ENCODE measurements at places on chromosomes 4 and X.

- no peak for DNase-seq
Observed at GRCh38 chr4:5895287-5895686, 2.4 kb upstream of the CRMP1 start.

- no peak for DNase-seq
Observed at GRCh38 chr4:80204433-80205011, 7.2 kb downstream of the PRDM8 start.

DNA sequence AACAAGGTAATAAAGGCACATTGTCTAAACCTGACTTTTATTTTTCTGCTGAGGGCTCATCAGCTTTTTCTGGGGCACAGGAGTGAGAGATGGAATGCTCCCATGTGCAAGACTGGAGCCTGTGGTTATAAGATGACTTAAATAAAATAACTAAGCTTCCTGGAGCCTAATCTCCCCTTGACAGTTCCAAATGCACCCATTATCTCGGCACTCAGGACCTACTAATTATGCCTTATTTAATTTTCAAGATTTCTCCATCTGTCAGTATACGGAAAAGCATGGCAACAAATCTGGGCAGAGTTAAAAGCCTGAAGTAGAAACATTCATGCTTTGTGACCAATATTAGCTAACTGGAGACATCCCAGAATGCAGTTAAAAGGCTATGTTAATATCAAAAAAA lies 416.7 kb upstream of the TEX13C start:
- no peak for DNase-seq

DNA sequence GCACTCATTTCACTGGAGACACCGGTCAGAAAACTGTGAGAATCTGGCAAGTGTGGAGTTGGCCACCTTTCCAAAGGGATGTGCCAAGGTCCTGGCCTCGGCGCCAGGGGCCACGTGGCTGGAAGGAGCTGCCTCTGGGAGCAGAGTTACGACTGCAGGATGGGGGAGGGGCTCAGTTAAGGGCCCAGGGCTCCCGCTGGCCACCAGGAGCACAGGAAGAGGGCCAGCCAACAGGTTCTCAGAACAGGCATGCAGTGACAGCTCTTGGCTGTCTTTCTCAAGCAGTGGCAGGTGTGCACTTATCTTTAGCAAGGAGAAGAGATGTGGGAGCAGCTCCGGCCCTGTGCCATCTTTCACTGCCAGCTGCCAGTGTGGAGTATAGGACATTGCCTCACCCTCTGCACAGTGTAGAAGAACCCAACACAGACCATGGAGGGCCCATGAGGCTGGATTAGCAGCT lies 115.9 kb upstream of the RBPJ start:
- no peak for DNase-seq

GRCh38 chr4:162959046-162959445 lies 207.6 kb downstream of the NAF1 start:
- DNase-seq, result no peak

DNA sequence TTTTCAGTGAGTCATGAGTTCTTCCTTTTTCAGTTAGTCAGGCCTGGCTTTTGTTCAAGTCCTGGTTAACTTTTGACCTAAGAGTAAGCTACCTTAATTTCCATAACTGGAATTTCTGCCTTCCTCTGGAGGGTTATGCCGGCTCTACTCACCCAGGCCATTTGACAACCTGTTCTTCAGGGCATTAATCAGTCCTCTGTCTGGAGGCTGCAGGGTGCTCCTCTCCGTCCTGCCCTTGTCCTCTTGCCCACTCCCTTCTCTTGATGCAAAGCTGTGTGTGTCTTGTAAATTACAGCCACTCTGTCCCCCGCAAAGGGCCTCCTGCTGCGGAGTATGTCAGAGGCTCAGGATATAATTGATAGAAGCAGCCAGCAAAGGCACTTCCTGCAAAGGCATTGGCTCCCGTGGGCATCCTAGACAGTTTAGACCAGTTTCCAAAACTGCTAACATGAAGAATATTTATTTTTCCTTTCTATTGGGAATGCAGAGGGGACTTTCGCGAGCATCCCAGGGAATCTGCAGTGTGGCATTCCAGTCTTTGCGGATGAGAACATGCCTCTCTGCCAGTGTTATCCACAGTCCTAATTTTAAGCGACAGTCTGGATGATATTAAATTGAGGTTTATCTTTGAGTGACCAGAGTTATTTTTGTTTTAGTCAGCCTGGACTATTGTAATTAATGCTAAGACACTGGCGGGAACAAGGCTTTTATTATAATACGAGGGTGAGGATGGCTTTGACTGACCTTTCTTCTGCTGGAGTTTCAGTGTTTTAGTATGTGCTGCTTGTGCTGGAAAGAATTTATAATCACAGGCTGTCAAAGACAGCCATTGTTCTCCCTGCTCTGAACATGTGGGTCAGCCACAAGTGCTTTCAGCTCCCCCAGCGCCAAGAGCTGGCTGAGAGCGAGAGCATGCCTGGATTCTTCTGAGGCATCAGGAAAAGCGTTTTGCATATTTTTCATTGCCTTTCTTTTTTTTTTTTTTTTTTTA lies 74.2 kb downstream of the LIMCH1 start:
- no peak for DNase-seq

- no peak for DNase-seq
Observed at GRCh38 chr4:74540193-74540592, 95.3 kb downstream of the AREG start.

DNA sequence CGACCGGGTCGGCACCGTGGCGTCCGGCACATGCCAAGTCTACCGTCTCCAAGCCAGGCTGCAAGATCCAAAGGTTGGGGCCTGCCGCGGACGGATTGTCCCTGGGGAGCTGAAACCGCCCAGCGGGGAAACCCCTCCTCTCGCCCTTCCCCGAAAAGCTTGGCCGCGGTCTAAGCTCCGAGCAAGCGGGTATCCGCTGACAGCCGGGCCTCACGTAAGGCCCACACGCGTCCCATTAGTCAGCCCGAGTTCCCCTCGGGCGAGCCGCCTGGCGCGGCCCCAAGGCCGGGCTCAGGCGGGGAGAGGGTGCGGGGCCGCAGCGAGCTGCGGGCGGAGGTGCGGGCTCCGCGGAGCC lies 6.8 kb upstream of the BCOR start:
- DNase-seq, result no peak

GRCh38 chr4:87058356-87059073 lies 123.7 kb downstream of the AFF1 start:
- DNase-seq, result no peak

DNA sequence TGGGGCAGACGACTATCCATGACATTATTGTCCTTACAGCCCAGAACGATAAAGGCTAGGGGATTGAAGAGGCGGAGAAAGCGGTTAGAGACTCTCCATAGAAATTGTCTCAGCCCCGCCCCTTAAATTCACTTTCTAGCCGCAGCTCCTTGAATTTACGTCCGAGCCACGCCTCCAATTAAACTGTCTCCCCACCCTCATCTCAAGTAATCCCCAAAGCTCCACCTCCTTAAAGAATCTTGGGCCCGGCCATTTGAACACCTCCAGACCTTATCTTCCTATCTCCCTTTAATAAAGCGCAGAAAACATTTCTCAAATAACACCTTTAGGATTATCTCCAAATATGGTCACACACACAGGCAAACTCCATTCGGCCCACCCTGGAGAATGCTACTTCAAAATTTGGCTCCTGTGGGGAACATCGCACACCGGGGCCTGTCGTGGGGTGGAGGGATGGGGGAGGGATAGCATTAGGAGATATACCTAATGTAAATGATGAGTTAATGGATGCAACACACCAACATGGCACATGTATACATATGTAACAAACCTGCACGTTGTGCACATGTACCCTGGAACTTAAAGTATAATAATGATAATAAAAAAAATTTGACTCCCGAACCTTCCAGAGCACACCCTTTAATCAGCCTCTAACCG lies 7.2 kb upstream of the MAGIX start:
- DNase-seq, result no peak

GRCh38 chr4:85964298-85964697 lies 395.6 kb downstream of the MAPK10 start:
- no peak for DNase-seq

GRCh38 chr4:151227172-151227571 lies 49.8 kb upstream of the PRSS48 start:
- no peak for DNase-seq

- DNase-seq, result no peak
Observed at GRCh38 chr4:93313197-93313596, 515.4 kb upstream of the ATOH1 start.

DNA sequence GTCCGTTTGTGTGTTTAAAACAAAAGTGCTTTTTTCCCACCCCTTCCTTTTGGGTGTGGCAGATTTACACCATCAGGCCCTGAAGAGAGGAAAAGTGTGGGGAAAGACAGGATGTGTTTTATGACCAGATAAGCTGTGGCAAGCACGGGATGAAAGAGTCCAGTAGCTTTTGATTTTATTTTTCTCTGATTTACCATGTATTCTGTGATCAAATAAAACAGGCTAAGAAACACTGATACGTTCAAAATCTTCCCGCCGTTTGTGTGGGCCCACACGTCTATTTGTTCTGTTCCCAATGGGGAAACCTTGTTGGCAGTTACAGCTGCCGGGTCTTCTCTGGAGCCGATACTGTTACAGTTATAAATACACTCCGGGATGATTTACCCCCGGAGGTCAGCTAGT lies 10.8 kb downstream of the LRP2BP start:
- DNase-seq, result no peak

- DNase-seq, result no peak
Observed at GRCh38 chr4:153950100-153950979, 161.5 kb upstream of the SFRP2 start.

DNA sequence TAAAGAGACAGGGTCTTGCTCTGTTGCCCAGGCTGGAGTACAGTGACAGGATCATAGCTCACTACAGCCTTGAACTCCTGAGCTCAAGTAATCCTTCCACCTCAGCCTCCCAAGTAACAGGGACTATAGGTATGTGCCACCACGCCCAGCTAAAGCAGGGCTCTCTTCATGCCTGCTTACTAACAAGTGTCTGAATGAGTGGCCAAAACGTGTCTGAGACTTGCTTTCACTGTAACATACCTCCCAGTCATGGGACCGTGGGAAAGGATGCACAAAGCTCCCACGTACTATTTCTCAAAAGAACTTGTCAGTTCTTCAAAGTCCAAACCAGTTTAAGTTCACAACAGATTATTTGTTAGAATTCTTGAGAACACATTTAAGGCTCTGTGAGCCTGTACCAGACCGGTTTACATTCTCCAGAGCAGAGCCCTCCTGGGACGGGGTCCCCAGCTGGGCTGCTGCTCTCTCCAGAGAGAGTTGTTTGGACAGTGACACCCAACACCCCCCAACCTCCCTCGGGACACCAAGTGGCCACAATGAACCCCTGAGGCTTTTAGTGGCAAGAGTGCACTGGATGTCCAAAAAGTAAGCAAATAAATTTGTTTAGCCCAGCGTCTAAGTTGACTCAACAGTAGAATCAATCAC lies 24.1 kb downstream of the SH3KBP1 start:
- DNase-seq, result no peak
